ENCODE measurements at places on chromosomes 2 and 18.

- DNase-seq, result no peak
Measured at GRCh38 chr2:231581328-231581727, 11.3 kb upstream of the TEX44 start.

- no peak for DNase-seq
Measured at GRCh38 chr2:182240862-182241371, 185.9 kb downstream of the PDE1A start.

DNA sequence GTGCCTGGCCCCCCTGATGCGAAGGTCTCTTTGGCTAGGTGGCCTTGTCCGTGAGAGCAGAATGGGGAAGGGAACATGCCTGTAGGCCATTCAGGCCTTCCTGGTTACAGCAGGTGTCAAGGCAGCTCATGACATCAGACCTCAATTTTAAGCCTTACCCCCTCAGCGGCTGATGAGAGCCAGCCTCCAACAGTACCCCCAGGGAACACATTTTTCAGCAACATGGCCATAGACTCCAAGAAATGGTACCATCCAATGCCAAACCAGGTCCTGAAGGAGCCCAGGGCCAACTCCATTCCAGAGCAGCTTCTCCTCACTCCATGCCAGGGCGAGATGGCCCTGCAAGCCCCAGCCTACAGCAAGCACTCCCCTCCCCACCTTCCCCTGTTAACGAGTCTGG lies 199.2 kb downstream of the SMAD2 start:
- DNase-seq, result no peak

DNA sequence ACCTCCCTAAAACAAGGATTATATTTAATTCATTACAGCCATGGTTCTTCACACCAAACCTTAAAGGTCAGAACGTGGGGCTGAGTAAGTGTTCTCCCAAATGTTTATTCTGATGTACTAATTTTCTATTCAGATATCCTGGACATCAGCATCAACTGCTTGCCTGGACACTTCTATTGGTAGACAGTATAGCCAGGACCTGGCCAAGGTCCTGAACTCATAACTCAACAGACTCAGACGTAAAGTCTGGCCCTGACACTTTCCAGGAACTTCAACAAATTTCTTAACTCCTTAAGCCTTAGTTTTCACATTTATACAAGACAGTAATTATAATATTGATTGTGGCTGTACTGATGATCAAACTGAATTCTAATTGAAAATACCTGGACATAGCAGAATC lies 89.1 kb downstream of the AKAIN1 start:
- DNase-seq, result no peak

GRCh38 chr2:169221745-169222369 lies 140.5 kb downstream of the LRP2 start:
- DNase-seq, result no peak

GRCh38 chr2:10790228-10790973 lies 22.2 kb downstream of the PDIA6 start:
- no peak for DNase-seq

- DNase-seq, result no peak
Measured at GRCh38 chr2:176002688-176003210, 682 bp upstream of the LNPK start.

DNA sequence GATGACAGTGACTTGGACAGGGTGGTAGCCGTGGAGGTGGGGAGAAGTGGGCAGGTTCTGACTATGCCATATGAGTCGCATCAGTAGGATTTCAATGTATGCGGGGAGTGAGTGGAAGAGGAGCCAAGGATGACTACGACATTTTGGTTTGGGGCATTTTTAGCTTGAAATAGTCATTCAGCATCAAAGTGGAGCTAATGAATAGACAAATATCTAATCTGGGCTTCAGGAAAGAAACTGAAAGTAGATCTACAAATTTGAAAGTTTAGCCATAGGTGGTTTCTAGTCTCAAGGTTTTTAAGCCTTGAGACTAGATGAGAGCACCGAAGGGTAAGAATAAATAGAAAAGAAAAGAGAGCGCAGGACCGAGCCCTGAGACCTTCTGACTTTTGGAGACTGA lies 58.3 kb downstream of the FEZ2 start:
- no peak for DNase-seq

DNA sequence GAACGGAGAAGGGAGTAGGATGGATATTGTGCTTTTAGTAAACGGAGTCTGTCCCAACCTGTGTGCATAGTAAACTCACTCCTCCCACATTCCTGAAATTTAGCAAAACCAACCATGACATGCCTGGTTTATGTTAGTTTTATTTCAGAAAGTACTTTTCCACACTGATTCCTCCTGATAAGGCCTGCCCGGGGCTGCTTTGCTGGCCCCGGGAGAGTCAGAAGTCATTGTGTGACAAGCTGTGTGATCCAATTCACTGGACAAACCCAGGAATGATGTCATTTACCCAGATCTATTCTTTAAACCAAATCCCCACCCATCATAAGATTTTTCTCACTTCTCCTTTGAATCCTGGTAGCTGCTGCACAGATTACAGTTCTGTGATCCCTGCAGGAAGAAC lies 109.0 kb downstream of the SETBP1 start:
- DNase-seq, result peak; percentile 60

DNA sequence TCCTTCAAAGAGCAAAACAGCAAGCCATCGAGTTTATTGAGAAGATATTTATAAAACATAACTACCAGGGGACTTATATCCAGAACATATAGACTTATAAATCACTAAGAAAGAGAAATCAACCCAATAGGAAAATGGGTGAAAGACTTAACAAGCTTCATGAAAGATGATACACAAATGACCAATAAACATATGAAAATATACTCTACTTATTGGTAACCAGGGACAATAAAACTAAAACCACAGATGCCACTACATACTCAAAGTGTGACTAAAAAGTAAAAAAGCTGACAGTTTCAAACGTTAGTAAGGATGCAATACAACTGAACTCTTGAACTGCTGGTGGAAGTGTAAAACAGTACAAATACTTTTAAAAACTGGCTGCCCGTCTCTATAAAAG lies 154.3 kb downstream of the TMEM163 start:
- DNase-seq, result no peak

- DNase-seq, result no peak
Measured at GRCh38 chr18:79987566-79987965, 797 bp downstream of the TXNL4A start.

GRCh38 chr2:196403471-196403870 lies 232.1 kb upstream of the STK17B start:
- DNase-seq, result no peak

DNA sequence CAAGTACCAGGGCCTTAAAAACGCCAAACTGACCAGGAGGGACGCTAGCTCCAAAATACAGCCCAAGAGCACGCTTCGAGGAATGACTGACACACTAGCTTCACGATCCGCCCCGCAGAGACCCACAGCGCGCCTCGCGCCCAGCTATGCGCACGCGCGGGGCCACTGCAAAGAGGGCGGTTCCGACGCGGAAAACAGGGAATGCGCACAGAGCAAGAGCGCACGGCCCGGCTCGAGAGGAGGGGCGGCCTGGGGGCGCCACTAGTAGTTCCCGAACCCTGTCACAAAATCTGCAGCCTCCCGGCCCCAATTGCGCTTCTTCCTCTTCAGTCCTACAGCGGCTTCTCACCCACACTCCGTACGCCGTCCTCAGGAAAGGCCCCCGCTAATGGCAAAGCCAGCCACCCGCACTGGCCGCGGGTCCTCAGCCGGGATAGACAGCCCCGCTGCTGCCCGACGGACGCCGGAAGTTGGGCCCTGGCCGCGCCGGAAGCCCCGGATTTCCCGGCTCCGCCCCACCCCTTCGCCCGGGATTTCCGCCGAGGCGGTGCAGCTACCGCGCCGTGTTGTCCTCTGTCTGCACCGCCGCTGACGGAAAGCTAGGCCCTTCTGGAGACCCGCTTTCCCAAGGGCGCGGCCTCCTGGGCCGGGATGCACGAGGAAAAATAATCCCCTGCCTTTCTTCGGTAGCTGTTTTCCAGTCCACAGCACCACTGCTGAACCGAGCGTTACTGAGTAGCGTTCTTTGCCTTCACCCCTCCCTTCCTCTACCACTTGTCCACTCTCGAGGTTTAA lies at the start of gene HDHD2:
HDHD2 (minus strand) TSS at position 472 of the 795 bp plus-strand sequence. CDS start 14,061 bp downstream, outside the sequence.
- DNase-seq, result peak; percentile 95

DNA sequence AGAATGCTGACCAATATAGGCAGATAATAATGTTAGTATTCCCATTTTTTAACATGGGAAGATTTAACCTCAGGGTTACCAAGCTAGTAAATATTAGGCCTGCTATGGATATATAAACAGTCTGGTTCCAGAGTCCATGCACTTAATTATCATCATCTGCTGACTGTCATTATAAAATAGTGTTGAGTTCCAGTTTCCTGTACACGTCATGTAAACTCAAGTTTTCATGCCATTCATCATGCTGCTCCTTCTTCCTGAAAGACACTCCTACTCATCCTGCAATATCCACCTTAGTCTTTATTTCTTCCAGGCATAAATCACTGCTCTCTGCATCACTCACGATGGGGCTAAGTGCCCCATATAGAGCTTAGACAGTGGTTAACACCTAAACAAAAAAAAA lies 420.8 kb upstream of the SPHKAP start:
- no peak for DNase-seq

DNA sequence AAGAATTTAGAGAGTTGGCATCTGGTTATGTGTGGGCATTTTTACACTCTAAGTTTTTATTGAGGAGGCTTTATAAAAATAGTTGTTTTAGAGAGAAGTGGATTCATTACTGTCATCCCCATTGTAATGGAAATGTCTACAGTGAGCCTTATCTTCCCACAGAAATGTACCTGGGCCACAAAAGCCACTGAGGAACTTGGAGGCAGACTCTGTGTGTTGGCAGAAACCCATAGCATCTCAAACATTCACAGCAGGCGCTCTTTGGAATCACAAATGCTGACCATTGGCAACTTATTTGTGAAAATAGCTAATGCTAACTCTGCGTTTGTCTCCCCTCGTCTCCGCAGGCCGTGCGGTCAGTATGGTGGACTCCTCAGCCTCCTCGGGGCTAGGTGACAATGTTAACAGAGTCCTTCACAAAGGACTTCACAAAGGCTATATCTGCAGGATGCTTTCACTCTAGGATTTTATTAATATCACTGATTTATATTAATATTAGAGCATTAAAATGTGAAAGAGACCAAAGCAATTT lies 689.1 kb upstream of the POU3F3 start:
- no peak for DNase-seq

GRCh38 chr2:148936857-148937450 lies 61.9 kb downstream of the KIF5C start:
- no peak for DNase-seq

GRCh38 chr2:46171411-46171953 lies 125.7 kb upstream of the EPAS1 start:
- DNase-seq, result peak; percentile 31

- no peak for DNase-seq
Measured at GRCh38 chr18:3067722-3068121, 54.8 kb upstream of the LPIN2 start.

DNA sequence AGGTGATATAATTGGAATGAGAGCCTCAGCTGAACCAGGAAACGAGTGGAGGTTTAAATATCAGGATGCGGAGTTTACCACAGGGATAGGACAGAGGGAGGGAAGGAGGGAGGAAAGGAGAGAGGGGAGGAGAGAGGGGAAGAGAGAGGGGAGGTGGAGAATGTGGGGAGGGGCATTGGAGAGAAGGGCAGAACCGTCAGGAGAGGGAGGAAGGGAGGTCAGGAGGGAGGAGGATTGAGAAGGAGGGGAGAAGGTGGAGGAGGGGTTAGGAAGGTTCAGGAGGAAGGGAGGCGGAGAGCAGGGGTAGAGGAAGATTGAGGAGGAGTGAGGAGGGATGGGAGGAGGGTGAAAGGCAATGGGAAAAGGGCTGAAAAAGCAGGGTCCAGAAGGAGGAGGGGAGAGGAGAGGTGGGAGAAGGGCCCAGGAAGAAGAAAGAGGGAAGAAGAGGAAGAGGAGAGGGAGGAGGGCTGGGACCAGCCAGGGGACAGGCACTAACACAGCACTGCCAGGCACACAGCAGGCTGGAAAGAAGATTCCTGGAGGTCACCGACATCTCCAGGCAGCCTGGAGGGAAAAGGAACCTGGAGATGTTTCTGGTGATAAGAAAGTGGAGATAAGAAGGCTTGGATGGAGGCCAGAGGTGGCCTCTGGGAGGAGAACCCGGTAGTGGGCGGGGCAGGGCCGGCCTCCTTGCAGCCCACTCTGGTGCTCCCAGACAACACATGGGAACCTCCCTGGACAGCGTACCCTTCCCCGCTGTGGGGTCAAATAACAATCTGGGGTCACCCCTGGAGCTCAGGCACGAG lies 176.7 kb upstream of the SMAD2 start:
- no peak for DNase-seq

DNA sequence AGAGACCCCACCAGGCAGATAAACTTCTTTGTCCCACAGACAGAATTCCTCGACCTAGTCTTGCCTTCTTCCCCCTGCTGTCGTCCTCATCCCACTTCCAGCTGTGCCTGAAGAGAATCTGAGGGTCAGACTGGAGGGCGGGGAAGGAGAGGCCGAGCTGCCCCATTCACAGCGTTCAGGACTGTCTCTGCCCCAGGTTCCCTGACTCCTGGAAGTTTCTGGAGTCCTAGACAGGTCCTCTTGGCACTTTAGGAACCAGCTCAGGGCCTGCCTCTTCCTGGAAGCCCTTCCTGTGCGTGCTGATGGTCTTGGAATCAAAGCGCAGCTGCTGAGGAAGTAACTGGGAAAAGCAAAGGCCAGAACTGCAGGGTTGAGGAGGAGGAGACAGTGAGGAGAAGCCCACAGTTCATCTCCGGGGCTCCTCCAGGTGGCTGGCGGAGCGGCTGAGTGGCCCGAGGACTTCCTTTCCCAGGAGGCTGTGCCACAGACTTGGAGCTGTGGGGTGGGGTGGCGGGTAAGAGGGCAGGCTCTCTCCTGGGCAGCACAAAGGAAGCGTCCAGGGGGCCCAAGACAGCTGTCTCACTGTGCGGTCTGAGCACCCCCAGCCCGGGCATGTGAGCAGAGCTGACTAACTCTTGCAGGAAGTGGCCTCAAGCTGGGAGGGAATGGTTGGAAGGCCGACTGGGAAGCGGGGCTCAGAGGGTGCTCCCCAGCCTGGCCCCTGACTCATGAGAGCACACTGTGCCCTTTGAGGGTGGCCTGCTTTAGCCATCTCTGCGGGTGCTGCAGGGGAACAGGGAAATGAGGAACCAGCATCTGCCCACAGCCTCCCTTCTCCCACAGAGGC lies 39.5 kb downstream of the SDC1 start:
- DNase-seq, result no peak

GRCh38 chr2:127081826-127082633 lies 24.9 kb downstream of the BIN1 start:
- no peak for DNase-seq

DNA sequence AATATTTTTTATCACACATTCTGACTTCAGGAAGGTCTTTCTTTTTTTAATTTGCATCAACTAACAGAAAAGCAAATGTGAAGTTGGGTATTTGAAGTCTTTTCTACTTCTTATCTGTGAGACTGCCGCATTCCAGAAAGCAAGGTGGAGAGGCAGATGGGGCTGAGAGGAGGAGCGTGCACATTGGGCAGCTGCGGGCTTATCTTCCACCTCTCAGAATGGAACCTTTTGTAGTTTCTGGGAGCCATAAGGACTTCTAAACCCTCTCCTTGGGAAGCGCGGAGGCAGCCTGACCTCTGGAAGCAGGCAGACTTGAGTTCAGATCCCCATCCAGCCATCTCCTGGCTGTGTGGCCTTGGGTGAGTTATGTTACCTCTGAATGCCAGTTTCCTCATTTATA lies 3.9 kb downstream of the MAPRE3 start:
- DNase-seq, result no peak
